Gastroesophageal sphincter (tissue), 4 donors: ENCODE measurements at places on chromosomes 16 and 17. TPM values are rescaled to one million over a fixed set of nuclear protein-coding genes. Genes with fewer than 3 reads are reported as not detected.

DNA sequence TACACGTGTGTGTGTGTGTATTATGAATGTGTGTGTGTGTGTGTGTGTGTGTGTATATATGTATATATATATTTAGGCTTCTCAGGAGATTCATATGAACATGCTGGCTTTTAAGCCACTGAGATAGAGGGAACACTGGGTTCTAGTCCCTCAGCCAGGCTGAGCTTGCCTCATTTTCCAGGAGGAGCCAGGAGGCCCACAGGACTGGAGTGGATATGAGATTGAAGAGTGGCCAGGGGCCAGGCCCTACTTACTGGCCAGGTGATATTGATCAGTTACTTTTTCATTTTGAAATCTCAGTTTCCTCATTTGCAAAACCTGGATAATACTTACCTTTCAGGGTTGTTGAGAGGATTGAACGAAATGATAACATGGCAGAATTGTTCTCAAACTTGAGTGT lies 5.8 kb downstream of the PCTP start:
- no peak for ATAC-seq

DNA sequence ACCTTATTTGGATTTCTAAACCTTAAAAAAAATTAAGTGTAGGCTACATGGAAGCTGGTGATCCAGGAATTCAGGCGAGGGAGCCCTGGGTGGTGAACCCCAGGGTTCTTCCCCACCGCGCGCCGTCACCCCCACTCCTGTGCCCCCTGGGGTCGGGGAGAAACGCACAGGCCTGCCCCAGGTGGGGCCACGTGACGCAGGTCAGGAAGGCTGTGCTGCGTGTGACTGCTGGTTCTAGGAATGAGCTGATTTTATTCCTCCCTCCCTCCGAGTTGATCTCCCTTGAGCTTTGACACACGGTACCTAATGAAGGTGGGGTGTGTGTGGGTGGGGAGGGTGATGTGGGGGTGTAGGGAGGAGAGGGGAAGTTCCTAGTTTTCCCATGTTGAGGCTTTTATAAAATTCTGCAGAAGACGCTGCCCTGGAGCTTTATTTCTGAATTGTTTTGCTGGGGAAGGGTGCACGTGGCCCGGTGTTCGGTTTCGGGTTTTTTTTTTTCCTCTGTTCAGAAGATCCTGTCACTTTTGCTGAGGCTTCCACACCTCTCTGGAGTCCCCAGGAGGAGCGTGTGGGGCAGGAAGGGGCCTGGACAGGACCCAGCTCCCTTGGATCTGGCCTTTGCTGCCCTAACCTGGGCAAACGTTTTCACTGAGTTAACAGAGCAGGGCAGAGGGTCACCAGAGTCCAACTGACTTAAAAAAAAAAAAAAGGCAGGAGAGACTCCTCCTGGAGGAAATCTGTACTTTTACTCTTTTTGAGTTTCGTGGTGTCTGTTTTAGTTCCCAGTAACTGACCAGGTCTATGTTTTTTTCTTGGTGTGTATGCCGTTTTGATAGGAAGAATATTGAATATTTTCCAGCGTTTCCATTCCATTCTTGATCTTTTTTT lies 55.8 kb upstream of the GSE1 start:
- no peak for ATAC-seq

USP43 gene
- total RNA-seq, result not detected

DNA sequence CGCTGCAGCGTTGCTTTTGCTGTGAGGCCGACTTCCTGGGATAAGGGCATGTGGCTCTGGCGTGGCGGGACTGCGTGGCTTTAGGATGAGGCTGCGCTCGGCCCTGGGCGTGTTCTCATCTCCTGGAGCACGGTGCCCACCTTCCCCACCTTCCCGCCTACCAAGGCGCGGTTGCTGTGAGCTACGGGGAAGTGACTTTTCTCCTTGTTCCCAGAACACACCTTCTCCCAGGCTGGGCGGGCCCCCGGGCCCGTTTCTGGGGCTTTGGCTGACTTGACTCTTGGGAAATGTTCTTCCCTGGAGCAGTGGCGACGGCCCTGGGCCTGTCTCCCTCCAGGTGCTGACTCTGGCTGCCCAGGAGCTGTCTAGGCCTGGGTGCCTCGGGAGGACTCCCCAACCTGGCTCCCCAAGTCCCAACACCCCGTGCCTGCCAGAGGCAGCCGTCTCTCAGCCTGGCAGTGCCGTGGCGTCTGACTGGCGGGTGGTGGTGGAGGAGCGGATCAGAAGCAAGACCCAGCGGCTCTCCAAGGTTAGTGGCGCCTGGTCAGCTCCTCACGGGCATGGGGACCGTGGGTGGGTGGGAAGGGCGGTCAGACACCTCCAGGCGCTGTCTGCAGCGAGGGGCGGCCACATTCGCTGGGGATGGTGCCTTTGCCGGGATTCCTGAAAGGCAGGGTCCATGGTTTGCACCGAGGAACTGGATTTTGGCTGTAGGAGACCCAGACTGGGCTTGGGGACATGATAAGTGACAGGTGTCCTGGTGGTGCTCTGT lies 12.1 kb downstream of the TELO2 start:
- ATAC-seq, result no peak

GRCh38 chr17:29583324-29584248 lies 5.9 kb downstream of the GIT1 start:
- ATAC-seq, result no peak

ITGA2B gene
- total RNA-seq, result not detected
